Amniotic epithelial cell (primary cell): ENCODE measurements at places on chromosomes 2 and 18.
A peak's percentile ranks its signal among the peaks of the same experiment; 100 is the strongest.

- DNase-seq: no peak
These were observed 37.0 kb downstream of the LBH start for GRCh38 chr2:30268296-30268871.

- peak; percentile 85 for DNase-seq
These were observed 72.7 kb downstream of the NXPH2 start for GRCh38 chr2:138707392-138708074.

GRCh38 chr18:72107647-72108383 is 436.3 kb downstream of the CBLN2 start:
- DNase-seq: no peak

DNA sequence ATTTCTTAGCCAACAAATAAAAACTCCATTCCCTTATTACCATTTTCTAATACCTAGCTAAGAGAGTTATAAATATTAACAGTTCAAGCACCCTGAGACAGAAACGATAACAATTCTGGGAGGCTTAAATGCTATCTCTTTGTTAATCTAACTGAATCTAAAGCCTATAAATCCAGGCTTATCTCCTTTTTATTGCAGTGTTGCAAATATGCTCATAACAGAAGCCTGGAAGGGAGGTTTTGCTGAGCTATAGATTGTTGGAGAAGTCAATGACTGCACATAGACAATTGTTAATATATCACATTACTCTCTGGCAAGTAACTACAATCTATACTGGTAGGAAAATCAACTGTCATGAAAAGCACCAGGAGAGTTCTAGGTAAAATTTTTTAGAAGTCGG is 30.2 kb downstream of the ATF2 start:
- no peak for DNase-seq

DNA sequence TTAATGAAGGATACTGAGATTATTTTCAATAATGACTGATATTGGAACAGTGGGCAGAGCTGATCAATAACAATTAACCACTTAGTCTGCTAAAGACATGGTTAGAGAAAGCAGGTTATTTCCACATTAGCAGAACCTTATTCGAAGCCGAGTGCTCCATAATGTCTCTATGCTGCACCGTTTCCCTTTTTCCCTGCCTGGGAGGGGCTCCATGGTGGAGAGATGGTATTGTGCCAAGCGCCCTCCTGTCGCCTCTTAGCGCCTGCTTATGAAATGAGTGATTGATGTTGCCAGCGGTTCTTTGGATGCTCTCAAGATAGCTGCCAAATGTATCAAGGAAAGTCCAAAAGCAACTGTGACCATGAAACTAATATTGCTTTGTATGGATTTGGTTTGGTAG is 34.6 kb upstream of the INSIG2 start:
- no peak for DNase-seq

GRCh38 chr18:48735080-48735676 is 196.3 kb downstream of the CTIF start:
- peak; percentile 51 for DNase-seq

DNA sequence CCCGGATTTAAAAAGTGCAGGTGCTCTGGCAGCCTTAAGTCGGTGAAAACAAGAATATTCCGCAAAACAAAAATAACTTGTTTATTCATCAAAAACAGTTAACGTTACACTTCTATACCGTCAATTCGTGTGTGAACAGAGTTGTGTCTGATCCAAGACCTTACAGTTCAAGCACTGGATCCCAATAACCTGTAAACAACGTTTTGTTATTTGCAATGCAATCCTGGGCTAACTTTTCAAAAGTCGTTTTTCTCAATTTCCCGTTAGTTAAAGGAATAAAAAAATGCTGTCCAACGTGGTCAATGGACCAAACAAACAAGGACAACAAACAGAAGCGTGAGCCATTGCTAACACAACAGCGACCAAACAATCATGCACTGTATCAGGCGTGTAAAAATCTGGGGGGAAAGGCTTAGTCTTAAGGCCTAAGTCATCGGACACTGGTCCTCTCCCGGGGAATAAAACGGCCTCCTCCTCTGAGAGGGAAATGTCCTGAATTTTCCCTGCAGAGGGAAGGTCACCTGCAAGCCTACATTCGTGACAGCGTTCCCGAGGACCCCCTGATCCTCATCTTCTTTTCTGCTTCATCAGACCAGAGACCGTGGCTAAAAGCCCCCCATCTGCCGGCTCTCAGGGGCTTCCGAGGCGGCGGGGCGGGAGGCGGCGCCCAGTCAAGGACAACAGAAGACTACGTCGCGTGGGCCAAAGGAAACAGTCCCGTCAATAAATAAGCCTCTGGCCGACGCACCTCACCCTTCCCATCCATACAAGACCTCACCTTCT is 490 bp downstream of the NDUFS1 start:
- DNase-seq: peak; percentile 36

- DNase-seq: peak; percentile 68
These were observed 106.4 kb upstream of the SMAD2 start for GRCh38 chr18:48036641-48037421.

DNA sequence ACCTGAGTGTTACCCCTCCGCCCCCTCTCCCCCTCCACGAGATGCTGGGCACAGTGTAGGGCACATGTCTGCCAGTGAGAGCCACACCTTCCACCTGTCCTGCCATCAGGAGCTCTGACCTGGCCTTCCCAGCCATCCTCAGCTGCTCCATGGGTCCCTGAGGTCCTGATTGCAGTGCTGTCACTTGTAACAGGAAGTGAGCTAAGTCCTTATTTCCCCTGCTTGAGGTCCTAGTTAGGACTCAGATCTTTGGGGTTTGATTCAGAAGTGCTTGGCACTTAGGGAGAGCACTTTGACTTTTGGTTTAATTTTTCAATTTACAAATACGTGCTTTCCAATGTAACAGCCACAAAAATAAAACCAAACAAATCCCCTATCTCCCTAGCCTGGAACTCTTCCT is 125.5 kb downstream of the WDSUB1 start:
- no peak for DNase-seq

DNA sequence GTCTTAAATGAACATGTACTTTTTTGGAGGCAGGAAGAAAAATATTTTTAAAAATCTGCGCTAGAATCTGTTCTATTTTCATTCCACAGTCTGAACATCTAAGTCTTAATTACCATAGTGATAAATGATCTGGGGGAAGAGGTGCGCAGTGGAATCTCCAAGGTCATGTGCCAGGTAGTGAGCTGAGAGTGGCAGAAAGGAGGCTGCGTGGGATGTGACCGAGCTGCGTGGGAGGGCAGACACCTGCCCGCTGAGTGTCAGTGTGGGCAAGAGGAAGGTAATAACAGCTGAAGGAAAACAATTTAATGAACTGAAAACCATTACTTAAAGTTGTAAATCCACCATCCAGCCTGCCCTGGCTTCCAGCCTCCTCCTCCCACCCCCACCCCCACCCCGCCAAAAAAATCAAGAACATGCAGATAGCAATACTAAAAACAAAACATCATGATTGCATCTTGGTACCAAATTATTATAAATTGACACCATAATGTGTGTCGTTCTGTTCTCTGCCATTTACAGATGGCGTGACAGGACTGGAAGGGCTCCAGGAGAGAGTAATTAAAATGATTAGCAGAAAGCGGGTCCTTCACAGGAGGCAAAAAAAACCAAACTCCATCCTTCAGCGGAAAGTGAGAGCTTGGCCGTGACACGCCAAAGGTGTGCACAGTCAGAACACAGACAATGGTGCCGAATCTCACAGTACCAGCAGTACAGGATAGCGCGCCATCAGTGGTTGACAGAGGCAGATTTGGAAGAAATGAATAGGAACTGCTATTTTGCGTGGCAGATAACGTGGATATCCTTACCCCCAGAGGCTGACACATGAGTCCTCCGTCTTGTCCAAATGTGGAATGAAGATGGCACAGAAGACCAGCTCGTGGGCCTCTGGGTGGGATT is 11.4 kb upstream of the DTNB start:
- no peak for DNase-seq

DNA sequence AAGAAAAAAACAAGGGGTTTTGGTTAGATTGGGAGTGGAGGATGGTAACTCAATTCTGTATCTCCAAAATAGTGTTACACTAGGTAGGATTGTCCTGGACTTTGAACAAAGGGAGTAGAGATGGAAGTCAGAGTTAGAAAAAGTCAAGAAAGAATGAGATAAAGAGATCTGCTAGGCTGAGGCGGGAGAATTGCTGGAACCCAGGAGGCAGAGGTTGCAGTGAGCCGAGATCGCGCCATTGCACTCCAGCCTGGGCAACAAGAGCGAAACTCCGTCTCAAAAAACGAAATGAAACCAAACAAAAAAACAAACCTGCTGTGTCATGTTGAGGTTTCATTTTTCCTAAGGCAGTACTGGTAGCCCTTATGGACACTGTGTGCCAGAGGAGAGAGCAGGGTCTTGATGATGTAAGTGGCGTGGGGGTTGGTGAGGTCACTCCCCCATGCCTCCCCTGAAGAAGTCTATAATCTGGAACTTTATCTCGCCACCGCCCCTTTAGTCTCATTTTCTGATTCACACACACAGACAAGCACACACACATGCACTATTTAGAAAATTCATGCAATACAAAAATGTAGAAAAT is 10.5 kb downstream of the DRC1 start:
- peak; percentile 53 for DNase-seq

- DNase-seq: no peak
These were observed 55.9 kb upstream of the ALK start for GRCh38 chr2:29977284-29977683.

GRCh38 chr2:207698301-207698700 is 13.1 kb upstream of the CCNYL1 start:
- DNase-seq: no peak

- no peak for DNase-seq
These were observed 294.0 kb downstream of the PLCL1 start for GRCh38 chr2:198098386-198098785.

DNA sequence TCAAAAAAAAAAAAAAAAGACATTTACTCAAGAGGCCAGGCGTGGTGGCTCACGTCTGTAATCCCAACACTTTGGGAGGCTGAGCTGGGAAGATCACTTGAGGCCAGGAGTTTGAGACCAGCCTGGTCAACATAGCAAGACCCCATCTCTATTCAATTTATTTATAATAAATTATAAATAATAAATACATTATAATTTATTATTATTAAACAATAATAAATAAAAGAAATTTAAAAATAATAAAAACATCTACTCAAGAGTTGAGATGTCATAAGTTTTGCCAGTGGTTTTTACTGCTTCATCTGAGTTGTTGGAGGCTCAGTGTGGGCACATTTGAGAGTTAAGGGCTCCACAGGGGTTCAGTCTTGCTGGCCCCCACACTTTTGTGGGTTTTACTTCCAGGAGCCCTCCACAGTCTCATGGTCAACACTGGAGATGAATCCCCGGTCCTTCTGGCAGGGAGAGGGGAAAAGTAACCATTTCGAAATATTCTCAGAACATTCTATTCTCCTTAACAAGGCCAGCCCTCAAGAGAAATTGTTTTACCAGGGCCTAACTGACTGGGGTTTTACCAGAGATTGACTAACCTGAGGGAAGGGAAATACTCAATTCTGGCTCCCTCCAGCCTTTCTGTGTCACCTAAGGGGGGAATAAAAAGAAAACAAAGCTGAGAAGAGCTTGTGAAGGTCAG is 51.6 kb upstream of the NCOA1 start:
- peak; percentile 50 for DNase-seq

DNA sequence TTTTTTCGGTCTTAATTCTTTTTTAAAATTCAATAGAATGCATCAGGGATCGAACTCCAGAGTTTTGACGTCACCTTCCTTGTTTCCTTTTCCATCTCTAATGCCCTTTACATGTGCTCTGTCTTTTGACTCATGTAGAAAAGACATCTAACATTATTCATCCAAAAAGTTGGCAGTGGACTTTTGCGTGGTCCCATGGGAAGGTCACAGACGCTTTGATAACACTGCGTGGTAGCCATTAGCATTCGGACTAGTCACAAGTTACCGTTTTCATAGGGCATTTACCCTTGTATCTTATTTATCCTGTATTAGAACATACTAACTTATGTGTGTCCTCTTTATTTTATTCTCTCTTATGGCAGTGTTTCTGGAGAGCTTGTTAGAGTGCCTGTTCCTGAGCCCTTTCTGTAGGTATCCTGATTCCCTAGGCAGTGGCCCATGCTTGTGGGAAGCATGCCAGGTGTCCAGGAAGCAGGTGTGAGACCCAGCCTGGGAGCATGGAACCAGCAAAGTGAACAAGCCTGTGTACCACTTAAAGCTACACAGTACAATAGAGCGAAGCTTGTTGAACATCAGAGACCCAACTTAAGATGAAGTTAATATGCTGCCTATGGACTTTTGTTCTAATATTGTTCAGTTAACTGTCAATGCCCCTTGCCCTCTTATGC is 73.6 kb upstream of the RBM44 start:
- no peak for DNase-seq

DNA sequence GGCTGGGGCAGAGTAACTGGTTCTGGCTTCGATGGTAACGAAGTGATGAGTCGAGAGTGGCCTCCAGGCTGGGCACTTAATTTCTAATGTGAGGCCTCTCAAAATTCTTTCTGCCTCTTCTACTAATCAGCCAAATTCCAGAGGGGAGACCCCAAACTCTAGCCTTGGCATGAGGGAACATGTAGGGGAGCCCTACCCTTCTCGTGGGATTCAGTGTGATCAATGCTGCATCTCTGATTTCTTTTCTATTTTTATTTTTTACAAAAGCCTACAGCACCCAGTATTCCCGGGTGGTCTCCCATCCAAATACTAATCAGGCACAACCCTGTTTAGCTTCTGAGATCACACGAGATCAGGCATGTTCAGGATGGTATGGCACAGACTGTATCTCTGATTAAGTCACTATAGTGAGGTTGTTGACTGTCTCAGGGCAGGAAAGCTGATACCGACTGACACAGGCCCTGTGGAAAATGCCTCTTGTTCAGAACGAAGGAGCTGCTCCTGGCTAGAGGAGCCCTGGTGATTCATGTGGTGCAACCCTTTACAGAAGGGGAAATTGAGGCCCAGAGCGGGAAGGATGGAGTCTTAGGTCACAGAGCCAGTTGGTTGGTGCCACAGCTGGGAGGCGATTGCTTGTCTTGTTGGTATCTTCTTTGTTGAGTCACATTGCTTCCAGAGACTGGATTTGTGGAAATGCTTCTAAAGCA is 126.3 kb upstream of the HS6ST1 start:
- peak; percentile 12 for DNase-seq

GRCh38 chr2:69225933-69226332 is 161.1 kb downstream of the GFPT1 start:
- DNase-seq: peak; percentile 63

DNA sequence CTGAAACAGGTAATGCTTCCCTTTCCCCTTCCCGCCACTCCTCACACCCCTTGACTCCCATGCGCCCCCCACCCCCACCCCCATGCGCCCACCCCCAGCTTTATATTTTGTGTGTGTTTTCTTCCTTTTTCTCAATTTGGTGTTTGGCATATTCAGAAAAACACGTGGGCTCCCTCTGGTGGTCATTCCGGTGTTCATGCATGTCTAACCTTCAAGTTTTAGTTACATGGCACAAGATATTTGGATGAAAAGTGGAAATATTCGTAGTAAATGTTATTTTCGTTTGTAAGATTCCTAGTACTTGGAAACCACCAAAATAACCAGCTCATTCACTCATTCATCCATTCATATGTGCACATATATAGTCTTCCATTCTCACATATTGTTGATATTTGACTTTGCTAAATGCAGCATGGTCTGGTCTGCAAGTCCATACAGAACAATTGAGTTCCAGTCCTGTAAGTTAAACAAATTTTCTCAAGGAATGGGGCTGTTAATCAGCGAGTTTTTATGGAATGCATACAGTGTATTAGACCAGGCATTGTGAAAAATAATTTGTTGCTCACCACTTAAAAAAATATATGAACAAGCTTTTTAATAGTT is 143.6 kb upstream of the MAP3K20 start:
- peak; percentile 53 for DNase-seq

- DNase-seq: peak; percentile 28
These were observed 136.8 kb downstream of the MEP1B start for GRCh38 chr18:32326450-32327308.

- no peak for DNase-seq
These were observed 906.6 kb downstream of the DSC3 start for GRCh38 chr18:30135938-30136337.
